ENCODE measurements at places on chromosomes 5 and 9.

GRCh38 chr5:176587398-176587797, 22.6 kb downstream of the GPRIN1 start:
- DNase-seq: no peak

GRCh38 chr9:75019654-75020053, 8.4 kb downstream of the CARNMT1 start:
- DNase-seq: no peak

DNA sequence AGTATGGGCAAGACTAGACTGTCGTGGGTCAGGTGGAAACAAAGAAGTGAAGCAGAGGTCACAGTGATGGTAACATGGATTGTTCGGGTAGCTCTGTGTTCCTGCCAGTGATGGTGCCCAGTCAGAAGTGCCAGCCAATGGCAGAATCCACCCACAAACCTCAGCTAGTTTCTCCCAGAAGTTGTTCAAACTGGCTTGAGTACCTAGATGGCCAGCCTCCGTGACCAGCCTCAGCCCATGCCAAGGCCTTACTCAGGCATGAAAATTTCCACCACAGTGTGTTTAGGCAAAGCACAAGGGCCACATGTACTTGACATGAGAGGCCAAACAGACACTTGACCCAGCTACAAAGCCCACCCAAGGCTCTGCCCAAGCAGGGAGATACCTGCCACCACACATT, 19.4 kb upstream of the BTNL9 start:
- DNase-seq: no peak

DNA sequence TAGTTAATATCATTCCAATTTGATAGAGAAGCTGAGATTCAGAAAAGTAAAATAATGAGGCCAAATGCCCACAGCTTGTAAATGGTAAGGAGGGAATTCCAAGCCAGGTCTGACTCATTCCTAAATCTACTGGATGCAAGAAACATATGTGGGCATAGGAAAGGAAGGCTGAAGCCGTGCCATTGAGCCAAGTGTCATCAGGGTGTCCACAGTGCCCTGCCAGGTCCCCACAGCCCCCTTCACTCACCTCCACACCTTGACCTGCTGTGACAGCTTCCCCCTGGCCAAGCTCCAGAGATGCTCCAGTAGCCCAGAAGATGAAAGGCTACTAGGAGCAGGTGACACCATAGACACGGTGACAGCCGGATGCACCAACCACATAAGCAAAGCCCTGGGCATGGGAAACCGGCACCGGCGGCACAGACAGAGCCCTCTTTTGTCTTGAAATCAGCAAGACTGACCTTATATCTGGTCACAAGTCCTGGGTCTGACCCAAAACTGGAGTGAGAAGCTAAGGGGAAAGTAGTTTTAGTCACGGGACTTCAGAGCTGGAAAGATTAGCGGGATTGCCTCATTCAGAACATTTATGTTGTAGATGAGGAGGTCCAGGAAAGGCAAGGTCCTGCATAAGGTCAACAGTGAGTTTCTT, 20.1 kb upstream of the FAT2 start:
- DNase-seq: no peak

DNA sequence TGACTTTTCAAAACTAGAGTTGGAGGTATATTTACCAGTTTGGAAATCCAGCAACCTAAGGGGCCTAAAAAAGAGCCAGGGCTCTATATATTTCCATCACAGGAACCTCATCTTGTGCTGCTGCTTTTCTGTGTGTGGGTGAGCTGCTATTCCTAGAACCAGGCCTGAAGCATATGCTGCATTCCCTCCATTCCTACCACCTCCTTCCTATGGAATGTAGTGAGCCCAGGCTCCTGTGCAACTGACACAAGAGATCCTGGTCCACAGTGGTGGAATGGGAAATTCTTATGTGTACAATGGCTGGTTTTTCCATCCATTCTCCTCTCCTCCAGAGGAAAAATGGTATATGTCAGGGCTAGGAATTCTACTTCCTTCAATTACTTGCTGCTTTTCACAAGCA, 39.1 kb downstream of the SPEF2 start:
- DNase-seq: no peak

DNA sequence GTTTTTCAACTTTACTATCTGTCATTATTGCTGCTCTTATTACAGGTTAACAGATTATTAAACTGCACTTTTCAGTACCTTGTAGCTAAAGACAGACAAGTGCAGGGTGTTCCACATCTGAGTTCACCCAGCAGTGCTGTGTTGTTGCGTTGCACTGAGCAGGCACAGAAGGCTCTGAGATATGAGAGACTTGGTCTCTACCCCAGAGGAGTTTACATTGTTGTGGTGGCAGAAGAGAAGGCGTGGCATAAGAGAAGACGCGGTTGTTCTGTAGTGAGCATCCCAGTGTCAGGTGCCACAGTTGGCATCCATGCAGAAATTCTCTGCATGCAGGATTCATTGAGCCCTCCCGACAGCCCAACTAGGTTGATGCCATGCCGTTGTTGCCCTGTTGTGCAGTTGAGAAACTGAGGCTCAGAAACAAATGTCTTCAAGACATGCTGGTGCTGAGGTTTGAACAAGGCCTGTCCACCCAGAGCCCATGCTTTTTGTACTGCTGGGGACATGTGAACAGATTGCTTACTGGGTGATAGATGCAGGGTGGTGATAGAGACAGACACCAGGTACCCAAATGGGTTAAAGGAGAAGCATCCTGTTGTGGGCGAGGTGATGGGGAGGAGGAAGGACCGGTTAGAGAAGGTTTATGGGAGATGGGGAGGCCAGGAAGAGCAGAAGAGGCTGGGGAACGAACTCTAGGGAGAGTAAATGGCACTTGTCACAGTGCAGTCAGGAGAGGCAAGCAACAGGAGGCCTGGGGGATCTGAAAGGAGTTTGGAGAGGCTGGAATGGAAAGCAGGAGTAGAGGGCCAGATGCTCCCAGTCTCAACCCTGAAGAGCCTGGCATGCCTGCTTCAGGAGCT, 8.2 kb downstream of the ABL1 start:
- no peak for DNase-seq

GRCh38 chr5:157651623-157652376, 438 bp downstream of the SOX30 start:
- peak; percentile 14 for DNase-seq

Data from activated naive CD4-positive, alpha-beta T cell (primary cell).